ENCODE measurements at places on chromosomes 1 and 21.

GRCh38 chr1:36941316-36941978 is 92.9 kb downstream of the GRIK3 start:
- no peak for DNase-seq

DNA sequence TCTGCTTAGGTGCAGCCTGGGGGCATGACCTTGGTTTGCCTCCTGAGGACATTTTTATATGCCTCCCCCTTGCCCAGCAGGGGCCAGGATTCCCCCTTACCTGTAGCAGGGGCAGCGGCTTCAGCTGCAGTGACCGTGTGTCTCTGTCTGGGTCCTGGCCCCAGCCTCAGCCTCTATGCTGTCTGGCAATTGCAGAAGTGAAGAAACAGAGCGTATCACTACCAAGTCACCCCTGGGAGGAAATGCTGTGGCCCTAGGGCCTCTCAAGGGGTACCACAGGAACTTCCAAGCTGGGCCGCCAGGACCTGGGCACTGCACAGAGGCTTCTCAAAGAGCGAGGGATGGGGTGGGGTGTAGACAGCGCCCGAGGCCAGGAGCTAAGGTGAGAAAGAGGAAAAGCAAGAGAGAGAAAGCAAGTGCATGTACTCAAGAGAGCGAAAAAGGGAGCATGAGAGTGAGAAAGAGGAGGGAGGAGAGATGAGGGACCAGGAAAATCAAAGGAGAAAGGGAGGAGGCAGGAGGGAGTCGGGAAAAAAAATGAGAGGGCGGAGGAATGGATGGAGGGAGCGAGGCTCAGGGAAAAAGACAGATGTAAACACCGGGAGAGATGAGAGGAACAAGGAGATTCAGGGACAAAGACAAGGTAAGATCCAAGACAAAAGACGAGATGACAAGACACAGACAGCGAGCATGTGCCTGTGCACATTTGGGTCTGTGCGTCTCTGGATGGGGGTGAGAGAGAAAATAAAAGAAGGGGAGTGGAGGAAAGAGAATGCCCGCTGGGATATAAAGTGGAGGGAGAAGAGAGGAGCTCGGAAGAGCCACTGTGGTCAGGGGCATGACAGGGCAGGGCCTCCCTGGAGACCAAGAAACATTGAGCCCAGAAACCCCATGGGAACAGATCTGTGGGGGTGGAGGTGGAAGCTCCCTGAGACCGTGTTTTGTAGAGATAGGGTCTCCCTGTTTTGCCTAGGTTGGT is at the start of gene PTAFR:
Gene PTAFR (minus strand): TSS at position 199 of the 979 bp plus-strand sequence. CDS start 25,669 bp downstream, outside the sequence.
- no peak for DNase-seq

DNA sequence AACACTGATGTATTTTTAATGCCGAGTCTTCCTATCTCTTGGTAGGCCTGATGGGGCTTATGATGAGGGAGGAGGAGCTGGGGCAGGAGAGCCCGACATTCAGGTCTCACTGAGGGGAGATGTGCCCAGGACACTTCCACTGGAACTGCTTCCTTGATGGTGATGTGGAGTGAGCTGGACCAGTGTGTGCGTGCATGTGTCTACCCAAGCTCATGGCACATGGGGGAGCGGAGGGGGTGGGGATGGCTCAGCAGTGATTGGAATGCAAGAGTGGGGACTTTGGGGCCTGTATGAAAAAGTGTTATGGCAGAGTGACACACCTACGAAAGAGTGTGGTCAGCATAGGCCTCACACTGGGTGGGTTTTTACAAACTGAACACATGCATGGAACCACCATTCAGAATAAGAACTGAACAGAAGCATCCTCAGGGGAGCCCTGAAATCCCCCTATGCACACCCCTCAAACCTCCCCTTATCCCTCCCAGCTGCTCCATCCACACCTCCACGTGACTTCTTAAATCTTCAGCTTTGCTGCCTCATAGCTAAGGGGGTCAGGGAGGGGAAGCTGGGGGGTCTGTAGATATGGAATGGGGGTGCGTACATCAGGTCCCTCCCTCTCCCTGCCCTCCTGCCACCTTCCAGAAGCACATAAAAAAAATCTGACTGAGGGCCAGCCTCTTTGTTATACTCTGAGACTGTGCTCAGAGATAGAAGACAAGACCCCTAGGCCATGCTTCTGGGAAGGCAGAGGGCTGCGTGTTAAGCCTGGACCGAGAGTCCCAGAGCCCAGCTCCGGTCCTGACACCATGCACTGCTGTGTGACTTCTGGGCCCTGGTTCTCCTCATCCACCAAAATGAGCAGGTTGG is 11.6 kb downstream of the IL6R start:
- no peak for DNase-seq

- no peak for DNase-seq
Observed at GRCh38 chr1:87058343-87058649, 143.9 kb downstream of the HS2ST1 start.

DNA sequence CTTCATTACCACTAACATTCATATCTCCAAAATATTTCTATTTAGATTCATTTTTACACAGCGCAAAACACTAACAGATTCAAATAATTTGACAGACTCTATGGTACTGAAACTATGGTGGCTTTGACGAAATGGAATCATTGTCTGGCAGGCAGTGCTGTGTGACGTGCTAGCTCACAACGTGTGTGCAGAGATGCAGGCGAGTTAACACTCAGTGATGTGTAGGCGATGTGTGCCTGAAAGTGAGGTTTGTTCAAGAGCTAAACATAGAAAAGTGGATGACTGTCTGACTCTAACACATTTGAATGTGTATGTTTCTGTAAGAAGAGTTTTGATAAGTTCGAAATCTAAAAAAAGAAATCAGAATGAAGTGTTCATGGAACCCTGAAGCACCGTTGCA is 97.7 kb downstream of the RYR2 start:
- no peak for DNase-seq

DNA sequence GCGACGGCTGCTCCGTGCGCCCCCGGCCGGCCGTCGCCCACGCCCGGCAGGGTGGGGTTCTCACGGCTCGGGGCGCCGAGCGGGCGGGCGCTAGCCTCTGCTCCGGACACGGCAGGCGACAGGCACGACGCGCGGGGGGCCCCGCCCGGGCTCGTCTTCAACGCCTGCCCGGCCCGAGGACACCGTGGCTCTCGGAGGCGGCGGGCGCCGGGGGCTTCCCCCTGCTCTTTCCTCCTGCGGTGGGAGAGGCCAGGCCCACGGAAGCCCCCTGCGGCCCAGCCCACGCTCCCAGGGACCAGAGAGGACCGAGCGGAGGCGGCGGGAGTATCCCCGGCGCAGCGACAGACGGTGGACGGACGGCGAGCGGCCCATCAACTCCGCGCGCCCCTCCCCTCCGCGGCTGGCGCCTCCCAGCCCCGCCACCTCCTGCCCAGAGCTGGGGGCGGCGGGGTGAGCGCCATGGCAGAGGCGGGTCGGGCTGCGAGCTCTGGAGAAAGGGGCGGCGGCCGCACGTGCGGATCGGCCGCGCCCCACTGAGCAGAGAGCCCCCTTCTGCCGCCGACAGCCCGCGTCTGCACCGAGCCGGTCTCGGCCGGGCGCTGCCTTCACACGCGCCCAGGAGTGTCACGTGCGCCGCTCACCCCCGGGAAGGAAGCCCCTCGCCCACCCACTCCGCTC is at the start of the genes SHE and TDRD10:
Gene SHE (minus strand): TSS at position 347 of the 678 bp plus-strand sequence. CDS start 386 bp downstream, outside the sequence.
Gene TDRD10 (plus strand): TSS at position 154 of the 678 bp plus-strand sequence. CDS start 4,685 bp downstream, outside the sequence.
- DNase-seq, result no peak

GRCh38 chr1:53639996-53640700 is 98.8 kb downstream of the GLIS1 start:
- no peak for DNase-seq

GRCh38 chr1:95017775-95018174 is 55.0 kb downstream of the ALG14 start:
- no peak for DNase-seq

DNA sequence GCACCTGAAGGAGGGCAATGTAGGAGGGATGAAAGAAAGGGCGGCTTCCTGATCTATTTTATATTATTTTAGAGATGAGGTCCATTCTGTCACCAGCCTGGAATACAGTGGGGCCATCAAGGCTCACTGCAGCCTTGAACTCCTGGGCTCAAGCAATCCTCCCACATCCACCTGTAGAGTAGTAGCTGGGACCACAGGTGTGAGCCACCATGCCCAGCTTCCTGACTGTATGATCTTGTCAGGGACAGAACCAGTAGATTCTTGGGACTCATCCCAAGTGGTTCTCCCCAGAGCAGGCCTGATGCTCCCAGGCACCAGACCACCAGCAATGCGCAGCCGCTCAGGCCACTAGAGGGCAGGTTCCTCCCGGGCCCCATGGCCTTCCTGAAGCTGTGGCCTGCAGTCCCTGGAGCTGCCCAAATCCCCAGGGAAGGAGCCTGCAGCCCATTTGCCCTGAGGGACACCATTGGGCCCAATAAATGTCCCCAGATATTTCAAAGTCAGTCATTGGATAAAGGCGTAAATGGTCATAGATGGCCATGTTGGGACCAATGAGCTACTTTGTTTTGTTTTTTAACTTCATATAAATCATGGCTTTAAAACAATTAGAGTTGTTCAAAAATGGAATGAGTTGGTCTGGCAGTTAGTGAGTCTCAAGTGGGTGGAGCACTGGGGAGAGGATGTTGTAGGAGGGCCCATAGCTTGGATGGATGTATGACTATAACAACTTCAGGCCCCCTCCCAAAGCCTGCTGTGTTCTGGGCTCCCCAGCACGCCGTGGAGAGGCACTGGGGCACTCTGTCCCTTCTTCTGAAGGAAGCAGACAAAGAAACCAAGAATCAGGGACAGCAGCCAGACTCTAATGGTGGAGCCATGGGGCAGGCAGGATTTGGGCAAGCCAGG is 44.7 kb upstream of the GOLT1A start:
- DNase-seq, result no peak

GRCh38 chr1:220768126-220768601 is 18.5 kb upstream of the MTARC1 start:
- DNase-seq, result no peak

GRCh38 chr1:89608319-89608983 is 24.5 kb upstream of the LRRC8C start:
- no peak for DNase-seq

DNA sequence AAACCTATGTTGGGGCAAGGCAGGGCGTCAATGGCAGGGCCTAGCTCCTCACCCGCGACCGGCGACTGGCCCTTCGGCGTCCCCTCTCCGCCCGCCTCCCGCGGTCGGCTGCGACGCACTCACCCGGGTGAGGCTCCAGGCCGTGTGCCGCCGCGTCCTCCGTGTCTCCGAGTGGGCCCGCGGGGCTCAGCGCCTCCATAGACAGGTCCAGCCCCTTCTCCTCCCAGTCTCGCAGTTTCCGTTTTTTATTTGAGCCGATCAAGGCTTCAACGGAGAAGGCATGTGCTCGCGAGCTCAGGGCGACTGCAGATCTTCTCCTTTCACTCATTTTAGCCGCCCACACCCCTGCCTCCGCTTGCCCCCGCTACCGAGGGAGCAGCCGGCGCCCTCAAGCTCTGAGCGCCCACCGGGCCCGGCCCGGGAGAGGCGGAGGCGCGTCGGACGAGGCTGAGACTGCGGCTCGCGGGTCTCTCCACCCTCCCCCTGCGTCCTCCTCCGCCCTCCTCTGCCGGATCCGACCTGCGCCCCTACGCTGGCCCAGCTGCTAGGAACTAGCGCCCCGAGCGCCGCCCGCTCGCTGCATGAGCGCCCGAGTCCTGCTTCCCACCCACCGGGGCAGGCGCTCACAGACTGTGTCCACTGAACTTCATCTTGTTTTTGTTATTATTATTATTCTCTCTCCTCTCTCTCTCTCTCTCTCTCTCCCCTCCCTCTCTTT is 516 bp downstream of the TBX15 start:
- no peak for DNase-seq

- peak; percentile 35 for DNase-seq
Observed at GRCh38 chr1:156957634-156958033, 37.2 kb downstream of the LRRC71 start.
